Cardiac muscle cell (in vitro differentiated cells and primary cell): ENCODE measurements at places on chromosomes 1 and 21. TPM values are rescaled to one million over a fixed set of nuclear protein-coding genes. Genes with fewer than 3 reads are reported as not detected.

DNA sequence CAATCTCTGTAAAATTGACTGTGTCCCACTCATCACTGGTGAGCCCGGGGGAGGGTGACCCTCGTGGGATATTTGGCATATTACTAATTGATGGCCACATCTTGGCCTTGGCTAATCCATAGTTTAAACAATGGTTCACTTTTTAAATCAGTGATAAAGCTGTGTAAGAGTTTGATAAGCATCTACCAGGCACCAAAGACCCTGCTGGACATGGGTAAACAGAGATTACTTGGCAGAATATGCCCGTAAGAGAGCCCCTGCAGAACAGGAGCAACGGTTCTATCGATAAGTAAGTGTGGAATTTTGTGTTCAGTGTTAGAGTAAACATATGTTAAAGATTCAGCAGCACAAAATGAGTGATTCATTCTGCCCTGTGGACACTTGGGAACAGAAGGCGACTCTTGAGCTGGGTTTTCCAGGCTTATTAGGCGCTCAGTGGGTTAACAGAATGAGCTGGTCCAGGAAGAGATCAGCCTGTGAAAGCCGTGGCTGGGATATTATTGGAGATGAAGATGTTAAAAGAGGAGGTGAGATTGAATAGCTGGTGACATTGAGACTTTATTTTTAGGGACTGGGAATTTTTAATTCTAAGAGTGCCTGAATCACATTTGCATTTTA is 55.9 kb downstream of the CNST start:
- DNase-seq = no peak

- no peak for DNase-seq
Measured at GRCh38 chr1:41627491-41628280, 143.2 kb upstream of the EDN2 start.

DNA sequence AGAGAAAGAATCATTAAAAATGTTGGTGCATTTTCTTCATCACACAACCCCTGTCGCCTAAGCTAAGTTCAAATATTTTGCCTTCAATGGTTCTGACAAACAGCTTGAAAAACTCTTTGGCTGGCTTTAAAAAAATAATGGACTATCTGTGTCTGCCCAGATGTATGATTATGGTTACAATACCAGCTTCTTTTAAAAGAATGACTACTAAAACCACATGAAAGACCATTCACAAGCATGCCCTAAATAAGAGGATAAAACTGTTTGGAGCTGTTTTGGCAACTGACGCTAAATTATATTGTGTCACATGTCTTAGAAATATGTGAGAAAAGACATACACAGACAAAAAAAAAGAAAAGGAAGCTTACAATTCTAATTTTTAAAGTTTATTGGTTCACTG is 23.7 kb upstream of the PLPPR4 start:
- no peak for DNase-seq

GRCh38 chr1:234897390-234897749 is 231.3 kb downstream of the TOMM20 start:
- no peak for DNase-seq

GRCh38 chr1:190476806-190477205 is 858 bp downstream of the BRINP3 start:
- DNase-seq = no peak

Gene RGS1
- total RNA-seq = not detected in 2 replicates

Gene CELA3B
- not detected in 2 replicates for total RNA-seq

Gene PPFIA4
- total RNA-seq = 207 and 215 TPM in 2 replicates
